NCI-H1092 (cell line): ENCODE measurements at places on chromosomes 5 and 9.
A peak's percentile ranks its signal among the peaks of the same experiment; 100 is the strongest.

DNA sequence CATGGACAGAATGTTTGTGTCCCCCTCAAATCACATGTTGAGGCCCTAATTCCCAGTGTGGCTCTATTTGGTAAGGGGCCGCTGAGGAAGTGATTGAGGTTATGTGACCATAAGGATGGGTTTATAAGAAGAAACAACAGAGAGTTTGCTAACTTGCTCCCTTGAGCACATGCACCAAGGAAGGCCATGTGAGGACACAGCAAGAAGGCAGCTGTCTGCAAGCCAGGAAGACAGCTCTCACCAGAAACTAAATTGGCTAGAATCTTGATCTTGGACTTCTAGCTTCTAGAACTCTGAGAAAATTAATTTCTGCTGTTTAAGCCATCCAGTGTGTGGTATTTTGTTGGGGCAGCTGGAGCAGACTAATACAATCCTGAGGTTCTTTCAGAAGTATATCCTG lies 35.2 kb upstream of the CDC42SE2 start:
- DNase-seq = no peak

DNA sequence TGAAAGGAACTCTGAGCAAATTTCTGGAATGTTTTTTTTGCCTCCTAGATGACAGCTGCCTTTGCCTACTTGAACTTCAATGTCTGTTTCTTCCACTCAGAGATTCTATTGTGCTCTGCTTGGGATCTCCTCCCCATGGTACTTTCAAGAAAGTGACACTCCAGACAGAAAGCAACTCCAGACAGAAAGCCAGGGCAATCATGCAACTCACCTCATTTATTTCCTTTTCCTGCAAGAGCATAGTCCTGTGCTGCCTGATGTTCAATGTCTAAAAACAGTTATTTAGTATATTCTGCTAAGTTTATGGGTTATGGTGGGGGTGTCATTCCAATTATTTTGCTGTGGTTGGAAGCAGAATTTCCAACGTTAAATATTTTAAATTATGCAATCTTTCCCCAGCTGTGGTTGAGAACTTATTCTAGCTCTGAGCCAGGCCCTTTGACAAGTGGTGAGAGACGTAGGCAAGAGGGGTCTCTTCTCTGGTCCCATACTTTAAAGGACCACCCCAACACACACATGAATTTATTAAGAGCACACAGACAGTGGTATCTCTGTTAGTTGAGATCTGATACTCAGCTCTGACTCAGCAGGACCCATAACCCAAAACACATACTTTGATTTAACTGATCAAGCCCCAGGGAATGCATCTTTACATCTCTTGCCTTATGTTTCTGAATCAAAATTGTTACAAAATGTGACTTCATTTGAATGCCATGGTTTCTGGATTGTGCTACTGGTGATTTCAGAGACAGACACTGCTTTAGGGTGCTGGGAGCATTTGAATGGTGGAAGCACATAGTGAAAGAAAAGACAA lies 39.5 kb upstream of the MAMDC2 start:
- no peak for DNase-seq

DNA sequence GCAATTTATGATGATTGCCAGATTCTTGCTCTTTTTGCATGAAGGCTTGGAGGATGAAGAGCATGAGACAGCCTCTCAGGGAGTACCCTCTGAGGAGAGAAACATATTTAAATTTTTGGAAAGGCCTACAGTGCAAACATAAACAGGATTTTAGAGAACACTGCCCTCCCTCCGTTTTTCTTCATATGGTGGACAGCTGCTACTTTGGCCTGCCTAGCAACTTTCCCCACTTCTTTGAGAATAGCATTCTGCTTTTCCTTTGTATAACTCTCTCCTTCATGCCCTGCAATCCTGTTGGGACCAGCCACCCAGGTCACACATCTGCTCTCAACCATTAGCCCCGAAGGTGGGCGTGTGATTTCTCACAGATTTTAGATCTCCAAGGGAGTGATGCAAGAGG lies 20.5 kb upstream of the TXN start:
- no peak for DNase-seq

- DNase-seq = no peak
Measured at GRCh38 chr5:151682240-151682639, 4.5 kb downstream of the SPARC start.

DNA sequence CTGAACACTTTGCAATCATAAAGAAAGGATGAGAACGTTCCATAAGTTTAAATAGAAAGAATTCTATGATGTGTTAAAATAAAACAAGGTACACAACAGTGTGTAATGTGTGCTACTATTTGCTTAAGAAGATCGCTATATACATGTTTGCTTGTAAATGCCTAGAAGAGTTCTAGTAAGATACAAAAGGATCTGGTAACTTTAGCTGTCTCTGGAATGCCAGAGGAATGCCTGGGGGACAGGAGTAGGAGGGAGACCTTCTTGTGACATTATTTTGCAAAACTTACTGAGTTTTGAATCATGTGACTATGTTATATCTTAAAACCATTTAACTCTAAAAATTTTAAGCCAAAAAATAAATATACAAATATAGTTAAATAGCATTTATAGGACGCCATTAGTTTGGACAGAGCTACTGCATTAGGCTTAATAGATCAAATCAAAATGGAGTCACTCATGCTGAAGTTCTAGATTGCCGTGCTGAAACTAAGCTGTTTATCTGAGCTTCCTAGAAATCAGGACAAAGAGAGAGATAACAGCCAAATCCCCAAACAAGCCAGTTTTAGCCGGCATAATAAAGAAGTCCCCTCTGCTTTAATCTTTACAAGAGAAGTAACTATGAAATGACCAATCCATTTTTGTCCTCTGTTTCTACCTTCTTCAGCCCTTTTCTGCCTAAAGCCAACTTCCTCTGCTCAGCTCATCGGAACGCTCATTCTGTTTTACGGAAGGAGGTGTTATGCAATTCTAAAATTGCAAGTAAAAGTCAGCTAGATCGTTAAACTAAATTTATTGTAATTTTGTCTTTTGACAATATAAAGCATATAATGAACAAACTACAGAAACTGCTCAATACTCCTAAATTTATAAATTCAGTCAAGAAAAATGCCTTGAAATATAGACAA lies 44.8 kb downstream of the LIX1 start:
- no peak for DNase-seq

- DNase-seq = no peak
Measured at GRCh38 chr5:132750471-132751230, 3.4 kb downstream of the CCNI2 start.

- no peak for DNase-seq
Measured at GRCh38 chr5:128927644-128928043, 37.6 kb upstream of the SLC27A6 start.

DNA sequence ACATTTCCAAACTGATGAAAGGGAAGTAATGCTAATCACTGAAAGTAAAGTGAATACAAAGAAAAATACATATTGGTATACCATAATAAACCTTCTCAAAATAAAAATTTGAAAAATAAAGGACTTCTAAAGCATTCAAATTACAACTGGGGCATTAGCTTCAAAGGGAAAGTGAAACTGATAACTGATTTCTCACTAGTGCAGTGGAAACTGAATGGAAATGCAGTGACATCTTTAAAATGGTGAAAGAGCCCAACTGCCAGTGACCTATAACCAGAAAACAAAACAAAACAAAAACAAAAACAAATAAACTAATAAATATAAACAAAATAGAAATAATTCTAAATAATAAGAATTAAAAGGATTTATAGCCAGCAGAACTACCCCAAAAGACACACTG lies 297.5 kb upstream of the GRIN3A start:
- DNase-seq = no peak

GRCh38 chr5:108917596-108917995 lies 169.9 kb downstream of the FER start:
- no peak for DNase-seq

DNA sequence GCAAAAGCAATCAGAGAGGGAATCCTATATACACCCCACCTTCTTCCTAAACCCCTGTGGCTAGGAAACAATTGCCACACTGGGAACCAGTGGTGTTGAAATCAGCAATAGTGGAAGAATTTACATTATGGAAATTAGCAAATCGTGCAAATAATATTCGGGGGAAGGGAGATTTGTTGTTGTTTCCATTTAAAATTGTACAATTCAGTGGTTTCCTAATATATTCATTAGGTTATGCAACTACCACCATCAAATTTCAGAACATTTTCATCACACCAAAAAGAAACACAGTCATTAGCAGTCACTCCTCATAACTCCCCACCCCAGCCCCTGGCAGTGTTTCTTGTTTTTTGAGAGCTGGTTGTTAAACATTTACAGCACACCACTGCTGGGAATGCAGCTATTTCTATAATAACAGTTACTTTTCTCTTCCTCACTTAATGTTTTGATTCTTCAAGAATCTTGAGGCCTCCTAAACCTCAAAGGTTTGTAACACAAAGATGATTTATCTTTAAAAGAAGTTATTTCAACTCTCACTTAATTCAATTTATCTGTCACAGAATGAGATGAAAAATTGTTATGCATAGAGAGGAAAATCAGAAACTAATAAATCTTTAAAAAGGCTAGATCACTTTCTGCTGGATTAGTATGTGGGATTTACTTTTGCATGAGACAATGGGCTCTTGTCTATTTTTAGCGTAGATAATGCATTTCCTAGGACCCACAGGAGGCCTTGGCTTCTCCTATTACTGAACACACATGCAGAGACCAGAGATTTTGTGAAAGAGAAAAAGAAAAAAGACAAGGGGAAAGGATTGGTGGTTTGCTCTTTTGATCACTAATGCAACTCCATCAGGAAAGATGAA lies 91.8 kb upstream of the DAPK1 start:
- no peak for DNase-seq

- DNase-seq = no peak
Measured at GRCh38 chr9:35726931-35727330, 5.1 kb downstream of the TLN1 start.

GRCh38 chr5:151164687-151165392 lies 7.3 kb upstream of the ANXA6 start:
- peak; percentile 30 for DNase-seq

DNA sequence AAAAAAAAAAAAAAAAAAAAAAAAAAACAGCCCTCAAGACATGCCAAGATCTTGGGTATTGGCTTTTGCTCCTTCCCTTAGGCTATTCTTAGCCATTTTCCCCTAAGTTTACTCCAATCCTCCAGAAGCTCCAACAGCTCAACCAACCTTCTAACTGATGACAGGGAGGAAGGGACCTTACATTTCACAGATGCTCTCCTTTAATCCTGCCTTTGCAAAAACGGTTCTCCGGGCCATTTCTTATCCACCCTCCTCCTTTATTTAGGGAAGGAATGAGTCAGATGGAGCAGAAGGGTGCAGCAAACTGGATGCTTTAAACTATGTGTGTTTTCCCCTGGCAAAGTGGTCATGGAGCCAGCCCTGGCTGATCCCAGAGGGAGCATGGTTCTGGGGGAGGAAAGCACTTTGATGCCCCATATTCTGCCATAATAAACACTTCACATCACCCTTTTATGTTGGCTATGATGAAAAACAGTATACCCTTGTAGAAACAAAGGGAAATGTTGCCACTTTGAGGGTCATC lies 369.4 kb upstream of the DMAC1 start:
- DNase-seq = no peak

- no peak for DNase-seq
Measured at GRCh38 chr5:150044329-150044681, 42.0 kb downstream of the CSF1R start.

- no peak for DNase-seq
Measured at GRCh38 chr5:60961685-60962084, 16.7 kb downstream of the NDUFAF2 start.

- no peak for DNase-seq
Measured at GRCh38 chr9:126125992-126126409, 200.6 kb upstream of the MVB12B start.

DNA sequence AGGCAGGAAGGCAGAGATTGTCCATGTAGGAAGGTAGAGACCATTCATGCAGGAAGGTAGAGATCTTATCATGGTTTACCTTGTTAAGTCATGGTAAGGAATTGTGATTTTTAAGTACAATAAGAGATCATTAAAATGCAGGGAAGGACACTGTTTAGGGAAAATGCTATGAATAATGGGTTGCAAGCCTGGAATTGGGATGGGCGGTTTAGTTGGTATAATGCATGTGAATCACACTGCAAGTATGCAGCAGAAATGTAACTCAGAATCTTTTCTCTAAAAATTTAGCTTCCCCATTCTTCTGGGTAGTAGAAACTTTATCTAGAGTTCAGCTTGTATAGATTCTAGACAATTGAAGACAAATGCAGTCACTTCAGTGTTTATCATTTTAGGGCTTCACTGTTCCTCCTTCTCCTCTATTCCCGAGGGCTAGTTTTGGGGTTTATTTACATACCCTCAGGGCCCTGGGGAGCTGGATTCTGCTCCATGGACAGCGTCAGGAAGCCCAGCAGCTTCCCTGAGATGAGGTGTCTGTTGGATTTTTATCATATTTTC lies 212.0 kb downstream of the SREK1 start:
- no peak for DNase-seq

DNA sequence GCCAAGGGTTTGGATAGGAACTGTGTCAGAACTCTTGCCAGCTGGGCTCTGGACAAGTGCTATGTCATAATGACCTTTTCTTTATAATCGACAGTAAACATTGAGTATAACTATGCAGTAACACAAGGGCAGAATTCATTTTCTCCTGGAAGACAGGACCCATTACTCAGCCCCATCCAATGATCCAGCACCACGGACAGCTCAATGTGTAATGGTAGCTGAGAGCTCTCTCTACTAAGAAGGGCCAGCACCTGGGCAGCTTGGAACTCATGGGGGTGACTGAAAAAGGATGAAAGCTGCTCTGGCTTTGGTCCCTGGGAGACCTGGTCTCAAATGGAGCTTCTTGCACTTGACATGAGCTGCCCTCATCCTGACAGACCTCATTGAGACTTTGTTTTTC lies 347.8 kb downstream of the TRIM32 start:
- DNase-seq = no peak

- no peak for DNase-seq
Measured at GRCh38 chr9:87698069-87698809, 27.7 kb upstream of the CTSL start.

DNA sequence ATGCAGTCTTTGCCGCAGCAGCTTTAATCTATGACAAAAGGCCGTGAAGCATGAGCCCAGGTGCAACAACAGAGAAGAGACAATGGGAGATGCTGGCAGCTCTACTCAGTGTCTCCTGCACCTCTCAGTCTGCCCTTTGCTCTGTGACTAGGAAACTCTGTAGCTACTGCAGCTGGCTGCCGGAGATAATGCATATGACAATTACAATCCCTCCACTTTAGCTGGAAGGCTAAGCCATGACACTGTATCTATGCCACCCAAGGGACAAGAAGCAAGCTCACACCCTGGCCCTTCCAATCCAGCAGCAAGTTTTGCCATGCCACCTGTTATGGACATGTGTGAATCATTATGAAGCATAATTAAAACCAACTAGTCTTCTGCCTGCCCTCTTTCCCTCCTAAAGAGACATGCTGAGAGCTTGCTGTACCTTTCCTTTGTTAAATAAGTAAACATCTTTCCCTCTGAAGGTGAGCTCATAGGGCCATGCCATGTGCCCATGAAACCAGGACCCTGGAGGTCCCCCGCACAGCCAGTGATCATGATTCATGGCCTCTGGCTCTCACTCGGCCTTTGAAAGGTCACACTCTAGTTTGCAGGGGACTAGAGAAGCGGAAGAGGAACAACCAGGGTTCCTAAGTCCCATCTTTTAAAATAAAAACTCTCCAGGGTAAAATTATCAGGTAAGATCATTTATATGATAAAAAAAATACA lies 219.4 kb downstream of the SPOCK1 start:
- DNase-seq = peak; percentile 21

GRCh38 chr9:128494108-128494745 lies 10.3 kb upstream of the GLE1 start:
- peak; percentile 68 for DNase-seq
